Right ventricle myocardium superior (tissue), 1 donor: ENCODE measurements at places on chromosomes 12 and 14. TPM values are rescaled to one million over a fixed set of nuclear protein-coding genes. Genes with fewer than 3 reads are reported as not detected.

The FGF23 gene
- not detected for total RNA-seq

The RNU7-1 gene
- total RNA-seq: not detected

The NKX2-1 gene
- not detected for total RNA-seq

The SLCO1C1 gene
- 0.94 TPM for total RNA-seq

The KCNJ8 gene
- 53.5 TPM for total RNA-seq

The REM2 gene
- not detected for total RNA-seq

The KRT74 gene
- total RNA-seq: not detected

The VPS37B gene
- total RNA-seq: 23.9 TPM

The SLC25A21 gene
- 0.78 TPM for total RNA-seq
